ENCODE measurements at places on chromosomes 16 and 17.
A peak's percentile ranks its signal among the peaks of the same experiment; 100 is the strongest.

DNA sequence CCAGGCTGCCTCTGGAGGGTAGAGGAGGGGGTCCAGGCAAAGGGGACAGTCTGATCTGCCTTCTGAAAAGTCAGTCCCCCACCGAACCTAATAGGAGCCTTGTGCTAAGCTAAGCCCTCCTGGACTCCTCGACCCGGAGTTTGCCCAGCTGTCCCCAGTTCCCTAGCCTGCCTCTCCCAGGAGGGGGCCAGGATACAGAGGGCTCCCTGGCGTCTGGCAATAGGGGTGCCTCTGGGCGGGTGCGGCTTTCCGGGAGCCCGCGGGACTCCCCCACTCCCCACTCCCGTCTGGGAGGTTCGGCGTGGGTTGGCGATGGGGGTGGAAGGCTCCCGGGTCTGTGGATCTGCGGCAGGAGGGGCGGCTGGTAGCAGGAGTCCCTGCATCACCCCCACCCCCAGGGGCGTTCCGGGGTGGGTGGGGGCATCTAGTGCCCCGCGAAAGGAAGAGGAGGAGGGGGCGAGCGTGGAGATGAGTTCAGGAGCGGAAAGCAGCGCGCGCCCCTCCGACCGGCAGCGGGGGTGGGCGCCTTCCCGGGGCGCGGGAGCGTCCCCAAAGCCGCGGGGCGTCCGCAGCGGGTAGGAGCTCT is 1.2 kb downstream of the GSG1L start:
- DNase-seq = no peak

DNA sequence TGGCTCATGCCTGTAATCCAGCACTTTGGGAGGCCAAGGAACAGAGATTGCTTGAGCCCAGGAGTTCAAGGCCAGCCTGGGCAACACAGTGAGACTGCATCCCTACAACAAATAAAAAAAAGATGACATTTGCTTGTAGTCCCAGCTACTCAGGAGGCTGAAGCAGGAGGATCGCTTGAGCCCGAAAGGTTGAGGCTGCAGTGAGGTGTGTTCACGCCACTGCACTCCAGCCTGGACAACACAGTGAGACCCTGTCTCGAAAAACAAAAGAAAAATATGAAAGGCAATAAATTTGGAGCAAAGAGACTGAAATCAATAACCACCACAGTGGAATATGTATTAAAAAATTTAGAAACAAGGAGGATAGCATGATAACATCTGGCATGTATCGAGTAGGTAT is 143.8 kb upstream of the RBL2 start:
- DNase-seq = no peak

GRCh38 chr17:41496803-41497484 is 7.2 kb upstream of the KRT36 start:
- DNase-seq = peak; percentile 56

DNA sequence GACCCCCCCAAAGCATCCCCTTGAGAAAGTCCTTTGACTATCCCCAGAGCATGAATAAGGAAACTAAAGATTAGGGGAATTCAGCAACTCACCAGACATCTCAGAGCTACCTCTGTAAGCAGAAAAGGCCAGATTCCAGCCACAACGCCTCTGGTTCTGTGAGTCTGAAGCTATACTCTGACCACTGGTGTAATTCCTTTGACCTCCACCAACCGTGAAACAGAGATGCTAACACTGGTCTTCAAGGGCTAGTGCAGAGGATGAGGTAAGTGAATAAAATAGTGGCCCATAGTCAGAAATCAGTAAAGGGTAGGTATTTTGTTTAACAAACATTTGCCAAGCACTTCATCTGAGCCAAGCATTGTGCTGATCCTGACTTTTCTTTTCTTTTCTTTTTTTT is 353.4 kb downstream of the NPIPA8 start:
- no peak for DNase-seq

DNA sequence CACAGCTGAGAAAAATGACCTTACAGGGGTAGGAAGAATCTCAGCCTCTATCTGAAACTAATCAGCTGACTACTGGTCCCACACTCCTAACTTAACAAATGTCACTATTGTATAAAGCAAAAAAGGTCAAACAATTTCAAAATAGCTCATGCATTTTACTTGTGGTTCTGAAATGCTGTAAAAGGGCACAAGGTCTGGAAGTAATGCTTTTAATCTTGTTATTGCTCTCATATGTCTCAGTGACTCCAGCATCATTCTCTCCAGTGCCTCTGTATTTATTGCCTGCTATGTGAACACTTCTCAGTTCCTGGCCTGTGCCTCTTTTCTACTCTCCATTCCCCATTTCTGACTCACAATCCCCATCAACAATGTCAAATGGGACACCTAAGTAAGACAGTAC is 937.7 kb downstream of the CDH11 start:
- no peak for DNase-seq

GRCh38 chr17:76384222-76384986 is at the start of gene SPHK1:
Gene SPHK1 (plus strand): TSS chr17:76384609. CDS start chr17:76385645, 1,036 bp downstream.
- DNase-seq = no peak

DNA sequence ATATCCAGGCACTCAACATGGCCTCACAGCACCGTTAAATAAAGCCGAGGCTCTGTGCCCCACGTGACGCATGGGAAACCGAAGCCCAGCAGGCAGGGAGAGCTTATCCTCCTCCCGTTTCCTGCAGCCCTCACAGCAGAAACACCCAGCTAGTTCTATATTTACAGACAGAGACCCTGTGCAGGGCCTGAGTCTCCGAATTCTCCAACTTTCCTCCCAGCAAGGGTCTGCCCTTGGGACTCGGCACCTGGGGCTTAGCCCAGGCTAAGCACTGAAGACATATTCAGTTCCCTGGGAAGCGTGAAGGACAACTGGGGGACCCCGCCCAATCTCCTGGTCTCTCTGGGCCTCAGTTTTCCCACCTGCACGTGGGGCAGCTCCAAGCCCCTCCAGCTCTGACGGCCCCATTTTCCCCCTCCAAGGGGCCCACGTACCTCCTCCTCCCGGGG is 29.2 kb downstream of the TRPV3 start:
- DNase-seq = no peak

- no peak for DNase-seq
Measured at GRCh38 chr17:8574687-8575086, 55.8 kb downstream of the MYH10 start.

GRCh38 chr16:82240111-82240510 is 70.1 kb upstream of the MPHOSPH6 start:
- DNase-seq = no peak

DNA sequence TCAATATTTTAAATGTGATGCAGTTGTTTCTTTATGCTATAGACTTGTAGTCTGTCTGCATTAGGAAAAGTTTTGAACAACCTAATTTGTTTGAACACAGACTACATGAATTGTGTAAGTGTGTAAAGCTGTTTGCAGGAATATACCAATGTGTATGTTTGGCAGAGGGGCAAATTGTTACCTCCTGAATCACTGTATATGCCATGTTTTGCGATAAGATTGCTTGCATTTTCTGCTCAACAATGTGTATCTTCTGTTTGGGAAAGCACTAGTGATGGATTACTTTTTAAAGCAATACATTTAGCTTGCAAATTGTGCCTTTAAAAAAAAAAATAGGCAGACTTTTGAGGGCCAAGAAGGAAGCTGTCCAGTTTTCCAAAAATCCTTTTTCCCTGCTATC is 14.6 kb downstream of the RBBP6 start:
- no peak for DNase-seq

DNA sequence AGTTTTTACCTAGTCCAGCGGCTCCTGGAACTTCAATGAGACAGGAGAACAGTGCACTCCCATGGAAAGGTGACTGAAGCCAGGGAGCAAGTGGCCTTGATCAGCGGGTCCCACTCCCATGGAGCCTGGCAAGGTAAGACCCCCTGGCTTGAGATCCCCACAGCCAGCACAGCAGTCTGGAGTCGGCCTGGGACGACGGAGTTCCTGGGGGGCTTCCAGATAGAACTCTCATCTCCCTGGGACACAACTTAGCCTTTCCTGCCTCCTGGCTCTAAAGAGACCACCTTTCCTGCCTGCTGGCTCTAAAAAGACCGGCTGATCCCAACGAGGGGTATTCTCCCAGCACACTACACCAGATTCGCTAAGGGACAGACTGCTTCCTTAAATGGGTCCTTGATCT is 1279.0 kb upstream of the GOT2 start:
- DNase-seq = no peak

DNA sequence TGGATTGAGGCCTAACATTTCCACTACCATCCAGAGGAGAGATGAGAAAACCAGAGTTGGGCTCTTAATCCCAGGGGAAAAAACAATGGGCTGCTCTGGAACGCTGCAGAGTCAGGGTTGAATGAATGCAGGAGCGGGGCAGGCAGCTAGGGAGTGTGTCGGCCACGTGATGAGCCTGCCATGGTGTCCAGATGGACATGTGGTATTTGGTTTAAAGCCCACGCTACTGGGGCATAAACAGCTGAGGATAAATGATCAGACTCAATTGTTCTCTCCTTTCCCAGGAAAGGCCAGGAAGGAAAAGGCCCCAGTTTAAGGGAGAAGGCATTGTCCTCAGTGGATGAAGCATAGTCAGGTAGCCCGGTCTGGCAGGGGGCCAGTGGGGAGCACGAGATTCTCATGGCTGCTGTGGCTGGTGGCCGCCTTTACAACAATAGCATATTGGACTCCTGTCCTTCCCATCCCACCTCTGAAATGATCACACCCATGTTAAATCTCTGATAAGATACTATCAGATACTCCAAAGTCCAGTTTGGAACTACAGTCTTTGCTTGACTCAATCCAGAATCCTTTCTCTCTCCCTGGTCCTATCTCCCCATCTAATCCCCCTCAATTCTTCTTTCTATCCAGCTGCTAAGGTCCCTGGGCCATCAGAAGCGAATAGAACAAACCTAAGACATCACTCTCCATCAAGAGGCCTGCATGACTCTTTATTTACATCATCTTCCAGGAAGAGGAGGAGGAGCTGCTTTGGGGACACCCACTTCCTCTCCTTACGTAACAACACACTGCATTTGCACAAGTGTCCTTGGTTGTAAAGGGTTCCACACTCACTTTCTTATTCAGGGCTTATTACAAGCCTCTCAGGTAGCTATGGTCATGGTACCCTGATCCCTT is 20.4 kb downstream of the CA4 start:
- DNase-seq = no peak

- DNase-seq = no peak
Measured at GRCh38 chr16:79765901-79766394, 165.4 kb upstream of the MAF start.

GRCh38 chr17:7029659-7030058 is 6.2 kb upstream of the SLC16A13 start:
- DNase-seq = no peak

DNA sequence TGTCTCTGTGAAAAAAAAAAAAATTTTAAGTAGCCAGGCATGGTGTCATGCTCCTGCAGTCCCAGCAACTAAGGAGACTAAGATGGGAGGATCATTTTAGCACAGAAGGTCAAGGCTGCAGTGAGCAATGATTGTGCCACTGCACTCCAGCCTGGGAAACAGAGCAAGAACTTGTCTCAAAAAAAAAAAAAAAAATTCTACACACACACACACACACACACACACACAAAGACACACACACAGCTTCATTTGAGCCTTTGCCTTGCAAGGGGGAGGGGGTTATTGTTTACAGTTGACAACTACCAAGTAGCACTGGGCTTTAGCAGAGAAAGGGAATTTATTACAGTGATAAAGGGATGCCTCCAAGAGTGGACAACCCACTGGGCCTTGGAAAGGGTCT is 4.9 kb upstream of the POLR3E start:
- no peak for DNase-seq

DNA sequence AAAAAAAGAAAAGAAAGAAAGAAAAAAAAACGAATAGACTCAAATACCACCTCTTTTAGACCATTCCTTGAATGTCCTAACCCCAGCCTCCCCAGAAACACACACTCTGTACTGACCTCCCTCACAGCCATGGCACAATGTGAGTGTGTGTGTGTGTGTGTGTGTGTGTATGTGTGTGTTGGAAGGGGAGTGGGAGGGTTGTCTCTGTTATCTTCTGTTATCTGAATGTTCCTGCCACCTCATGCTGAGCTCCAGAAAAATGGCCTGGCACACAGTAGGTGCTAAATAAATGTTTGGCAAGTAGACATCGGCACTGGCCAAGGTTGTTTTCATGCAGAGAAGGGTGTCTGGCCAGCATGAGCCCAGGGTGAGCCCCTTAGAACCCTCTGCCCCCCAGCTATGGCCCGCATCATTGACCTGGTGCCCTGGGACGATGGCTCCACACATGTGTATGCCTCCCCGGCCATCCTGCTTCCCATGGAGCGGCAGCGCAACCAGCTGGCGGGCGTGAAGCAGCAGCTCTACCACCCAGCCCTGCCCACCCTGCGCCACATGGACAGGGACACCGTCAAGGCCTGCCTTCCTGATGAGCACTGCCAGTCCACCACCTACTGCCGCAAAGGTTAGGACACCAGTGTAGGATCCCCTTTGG is 6.6 kb upstream of the CNGB1 start:
- DNase-seq = no peak

DNA sequence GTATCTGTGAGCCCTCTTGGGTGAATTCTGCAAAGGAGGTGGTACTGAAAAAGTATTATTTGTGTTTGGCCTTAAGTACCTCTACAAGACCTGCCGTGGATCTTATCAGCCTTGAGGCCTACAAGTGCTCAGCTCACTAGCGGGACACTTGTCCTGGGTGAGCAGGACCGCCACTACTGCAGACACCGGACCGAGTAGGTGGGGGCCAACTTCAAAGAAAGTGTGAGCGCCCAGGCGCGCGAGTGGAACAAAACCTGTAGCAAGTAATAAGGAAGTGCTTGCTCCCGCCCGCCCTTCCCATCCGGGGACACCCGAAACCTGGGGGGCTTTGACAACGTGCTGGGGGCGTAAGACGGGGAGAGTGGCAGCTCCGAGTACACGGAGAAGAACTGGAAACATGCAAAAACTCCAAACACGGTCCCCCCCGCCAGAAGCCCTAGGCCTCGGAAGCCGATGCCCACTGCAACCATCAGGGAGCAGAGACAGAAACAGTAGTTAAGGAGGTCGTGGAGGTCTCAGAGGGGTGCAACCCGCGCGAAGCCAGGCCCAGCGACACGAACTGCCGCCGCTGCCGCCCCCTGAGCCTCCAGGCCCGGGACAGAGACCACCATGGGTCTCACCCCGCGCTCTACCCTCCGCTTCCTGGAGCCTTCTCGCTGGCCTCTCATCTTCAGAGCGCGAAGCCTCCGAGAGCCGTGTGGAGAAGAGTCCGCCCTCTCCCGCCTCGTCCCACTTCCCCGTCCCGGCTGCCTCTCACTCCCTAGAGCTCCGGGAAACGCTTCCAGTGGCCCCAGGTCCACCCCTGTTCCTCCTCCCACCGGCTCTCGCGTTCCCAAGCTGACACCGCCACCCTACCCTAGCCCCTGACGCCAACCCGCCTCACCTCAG is 537 bp downstream of the CNOT1 start:
- peak; percentile 47 for DNase-seq

DNA sequence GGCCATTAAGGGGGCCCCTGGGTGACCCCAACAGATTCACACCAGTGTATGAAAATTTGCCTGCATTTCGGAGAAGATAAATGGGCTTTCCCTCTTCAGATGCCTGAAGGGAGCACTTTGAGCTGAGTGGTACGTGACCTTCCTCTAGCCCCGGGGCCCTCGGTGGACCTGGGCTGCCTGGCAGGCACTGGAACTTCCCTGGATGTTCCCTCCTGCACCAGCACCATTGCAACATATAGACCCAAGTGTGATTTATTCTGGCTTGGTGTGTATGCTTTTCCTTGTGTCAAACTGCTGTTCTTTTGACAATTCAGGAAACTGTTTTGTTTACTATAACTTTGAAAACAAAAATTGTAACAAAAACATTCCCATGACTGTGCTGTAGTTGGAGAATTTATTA is 93.8 kb downstream of the TNFRSF13B start:
- no peak for DNase-seq

- DNase-seq = no peak
Measured at GRCh38 chr16:86101897-86102157, 202.9 kb downstream of the IRF8 start.

GRCh38 chr17:32852811-32853210 is 24.1 kb downstream of the MYO1D start:
- DNase-seq = no peak
